Fibroblast of skin of back (primary cell): ENCODE measurements at places on chromosomes 13 and 19.
A peak's percentile ranks its signal among the peaks of the same experiment; 100 is the strongest.

- DNase-seq, result peak; percentile 62
These were observed 6.0 kb downstream of the SSC5D start for GRCh38 chr19:55494172-55494761.

DNA sequence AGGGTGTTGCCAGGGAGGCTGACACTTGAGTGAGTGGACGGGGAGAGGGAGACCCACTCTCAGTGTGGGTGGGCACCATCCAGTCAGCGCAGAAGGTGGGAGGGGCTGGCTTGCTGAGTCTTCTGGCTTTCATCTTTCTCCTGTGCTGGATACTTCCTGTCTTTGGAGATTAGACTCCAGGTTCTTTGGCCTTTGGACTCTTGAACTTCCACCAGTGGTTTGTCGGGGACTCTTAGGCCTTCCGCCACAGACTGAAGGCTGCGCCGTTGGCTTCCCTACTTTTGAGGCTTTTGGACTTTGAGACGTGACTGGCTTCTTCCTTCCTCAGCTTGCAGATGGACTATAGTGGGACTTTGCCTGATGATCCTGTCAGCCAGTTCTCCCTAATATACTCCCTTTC lies 4.3 kb upstream of the LENG8 start:
- DNase-seq, result no peak

GRCh38 chr19:40663695-40664692 lies 26.5 kb downstream of the NUMBL start:
- peak; percentile 50 for DNase-seq

DNA sequence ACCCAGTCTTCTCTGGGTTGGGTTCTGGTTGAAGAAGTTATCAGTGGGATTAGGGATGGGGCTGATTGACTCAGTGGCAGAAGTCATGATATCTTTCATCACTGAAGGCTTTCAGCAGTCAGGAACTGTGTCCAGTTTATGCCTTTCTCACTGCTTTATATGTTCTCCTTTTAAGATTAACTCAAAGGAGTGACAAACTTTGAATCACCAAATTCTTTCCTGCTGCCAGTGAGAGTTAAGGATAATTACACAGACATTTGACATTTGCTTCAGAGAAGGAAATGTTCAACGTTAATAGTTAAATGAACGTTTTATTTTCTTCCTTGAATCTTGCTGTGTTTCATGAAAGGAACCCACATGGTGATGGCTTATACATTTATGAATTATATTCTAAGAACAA lies 41.0 kb upstream of the CNMD start:
- DNase-seq, result no peak

DNA sequence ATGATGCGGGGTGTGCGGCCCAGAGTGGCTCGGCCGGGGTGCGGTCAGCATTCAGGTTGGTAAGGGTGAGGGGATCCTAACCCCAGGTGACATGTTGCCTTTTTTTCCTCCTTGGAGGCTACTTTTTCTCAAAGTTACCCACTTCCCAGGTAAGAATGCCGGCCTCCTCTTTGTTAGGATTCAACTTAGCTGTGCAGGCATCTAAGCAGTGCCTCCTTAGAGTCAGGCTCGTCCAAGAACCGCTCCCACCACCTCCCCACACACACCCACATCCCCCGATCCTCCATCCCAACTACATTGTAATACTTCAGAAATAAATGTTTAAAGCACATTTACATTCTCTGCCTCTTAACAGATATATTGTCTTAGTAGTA lies 733 bp upstream of the ENOX1 start:
- no peak for DNase-seq

DNA sequence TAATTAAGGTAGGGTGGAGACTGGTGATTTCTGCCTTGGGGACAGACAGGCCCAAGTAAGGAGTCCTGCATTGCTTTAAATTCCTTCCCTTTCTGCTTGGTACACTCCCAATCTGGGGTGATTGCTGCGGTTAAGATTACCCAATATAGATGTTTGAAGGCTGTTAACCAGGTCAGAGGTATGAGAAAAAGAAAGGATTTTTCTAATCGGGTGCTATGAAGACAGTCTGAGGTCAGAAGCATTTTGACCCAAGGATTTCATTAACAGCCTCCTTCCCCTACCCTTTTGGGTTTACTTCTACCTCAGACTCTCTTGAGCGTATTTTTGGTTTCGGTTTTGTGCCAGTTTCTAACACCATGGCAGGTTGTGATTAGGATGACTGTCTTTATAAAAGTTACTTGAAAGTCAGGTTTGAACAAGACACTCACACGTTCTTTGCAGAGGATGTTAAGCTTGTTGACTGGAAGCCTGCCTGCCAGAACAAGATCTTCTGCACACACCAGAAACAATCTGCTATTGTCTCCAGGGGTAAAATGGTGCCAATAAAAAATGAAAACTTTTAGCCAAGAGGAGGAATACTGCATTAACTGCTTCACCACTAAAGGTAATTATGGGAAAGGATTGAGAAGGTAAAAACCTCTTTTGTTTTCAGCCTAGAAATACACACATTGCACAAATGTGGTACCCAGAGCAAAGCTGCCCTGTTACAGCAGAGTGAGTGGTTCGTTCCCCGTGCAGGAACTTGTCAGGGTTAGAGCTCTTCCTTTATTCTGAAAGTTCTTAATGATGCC lies 108.8 kb downstream of the NDFIP2 start:
- DNase-seq, result no peak

DNA sequence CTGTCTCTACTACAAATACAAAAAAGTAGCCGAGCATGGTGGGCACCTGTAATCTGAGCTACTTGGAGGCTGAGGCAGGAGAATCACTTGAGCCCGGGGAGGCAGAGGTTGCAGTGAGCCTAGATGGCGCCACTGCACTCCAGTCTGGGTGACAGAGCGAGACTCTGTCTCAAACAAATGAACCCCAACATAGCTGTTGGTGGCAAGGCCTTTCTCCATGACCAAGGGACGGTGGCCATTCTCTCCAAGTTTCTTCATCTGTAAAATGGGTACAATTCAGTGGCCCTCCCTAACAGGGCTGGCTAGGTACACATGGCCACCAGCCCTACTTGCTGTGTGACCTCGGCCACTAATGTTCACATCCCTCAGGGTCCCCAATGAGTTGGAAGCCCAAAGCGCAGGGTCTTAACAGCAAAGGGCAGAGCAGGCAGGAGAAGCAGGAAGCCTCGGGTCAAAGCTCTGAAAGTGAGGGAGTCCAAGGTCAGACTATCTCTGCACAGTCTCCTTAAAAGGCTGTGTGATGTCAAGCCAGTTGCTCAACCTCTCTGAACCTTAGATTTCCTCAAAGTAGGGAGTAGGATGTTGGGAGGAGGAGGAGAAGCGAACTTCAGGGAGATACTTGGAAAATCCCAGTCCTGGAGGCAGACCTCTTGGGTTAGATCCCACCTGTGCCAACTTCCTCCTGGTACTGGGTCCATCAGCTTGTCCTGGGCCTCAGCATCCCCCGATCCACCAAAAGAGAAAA lies 2.7 kb downstream of the JUND start:
- no peak for DNase-seq

DNA sequence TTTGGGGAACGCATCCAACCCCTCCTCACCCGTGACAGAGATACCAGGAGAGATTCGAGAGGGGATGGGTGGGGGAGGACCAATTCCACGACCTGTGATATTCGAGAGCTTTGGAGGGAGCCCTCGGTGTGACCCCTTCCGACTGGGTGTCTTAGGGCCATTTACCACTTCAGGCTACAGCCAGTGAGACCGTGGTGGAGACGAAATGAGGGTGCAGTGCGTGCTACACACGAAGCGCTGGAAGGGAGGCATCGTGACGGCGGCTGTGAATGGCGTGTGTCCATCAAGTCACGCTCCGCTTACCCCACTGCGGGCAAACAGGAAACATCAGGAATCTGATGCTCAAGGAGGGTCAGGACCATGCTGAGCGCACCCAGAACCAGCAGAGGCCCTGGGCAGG lies 10.4 kb downstream of the CTU1 start:
- no peak for DNase-seq

DNA sequence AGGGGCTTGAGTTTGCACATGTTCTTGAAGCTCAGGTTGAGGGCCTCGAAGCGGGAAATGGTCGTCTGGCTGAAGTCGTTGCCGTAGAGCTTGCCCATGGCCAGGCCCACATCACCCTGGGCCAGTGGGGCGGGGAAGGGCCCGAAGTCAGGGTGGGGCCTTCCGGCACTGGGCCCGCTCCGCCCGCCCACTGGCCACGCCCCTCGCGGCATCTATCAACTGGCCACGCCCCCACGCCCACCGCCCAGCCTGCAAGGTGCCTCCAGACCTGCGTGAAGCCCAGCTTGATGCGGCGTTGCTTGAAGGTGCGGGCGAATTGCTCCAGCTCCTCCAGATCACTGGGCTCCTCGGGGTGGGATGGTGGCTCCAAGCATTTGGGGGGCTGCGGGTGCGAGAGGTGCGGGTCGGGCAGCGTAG lies 19.9 kb downstream of the ZNF574 start:
- DNase-seq, result no peak

- peak; percentile 48 for DNase-seq
These were observed 740.5 kb downstream of the PCDH9 start for GRCh38 chr13:66489586-66489985.

DNA sequence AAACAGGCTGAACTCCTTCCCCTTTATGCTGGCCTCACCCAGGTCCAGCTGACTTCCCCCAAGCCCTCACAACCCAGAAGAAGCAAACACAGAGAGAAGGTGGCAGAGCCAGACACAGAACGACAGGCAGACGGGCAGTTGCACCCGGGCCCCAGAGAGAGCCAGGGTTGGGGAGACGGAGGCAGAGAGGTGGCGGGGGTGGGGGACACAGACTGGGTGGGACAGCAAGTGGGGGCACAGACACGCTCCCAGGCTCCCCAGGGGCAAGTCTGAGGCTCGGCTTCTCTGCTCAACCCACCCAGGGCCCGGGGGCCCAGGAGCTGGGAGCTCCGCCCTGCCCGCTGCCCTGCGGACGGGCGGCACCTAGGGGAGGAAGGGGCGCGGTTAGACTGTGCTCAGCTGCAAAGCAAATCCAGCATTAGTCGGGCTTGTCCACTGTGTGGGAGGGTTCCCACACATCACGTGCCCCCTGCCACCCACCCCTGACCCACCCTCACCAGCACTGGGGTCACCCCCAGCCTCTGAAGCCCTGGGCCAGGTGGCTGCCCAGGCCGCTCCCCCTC lies 31.3 kb upstream of the ASF1B start:
- no peak for DNase-seq

GRCh38 chr13:46881621-46882020 lies 15.2 kb downstream of the HTR2A start:
- DNase-seq, result peak; percentile 35

DNA sequence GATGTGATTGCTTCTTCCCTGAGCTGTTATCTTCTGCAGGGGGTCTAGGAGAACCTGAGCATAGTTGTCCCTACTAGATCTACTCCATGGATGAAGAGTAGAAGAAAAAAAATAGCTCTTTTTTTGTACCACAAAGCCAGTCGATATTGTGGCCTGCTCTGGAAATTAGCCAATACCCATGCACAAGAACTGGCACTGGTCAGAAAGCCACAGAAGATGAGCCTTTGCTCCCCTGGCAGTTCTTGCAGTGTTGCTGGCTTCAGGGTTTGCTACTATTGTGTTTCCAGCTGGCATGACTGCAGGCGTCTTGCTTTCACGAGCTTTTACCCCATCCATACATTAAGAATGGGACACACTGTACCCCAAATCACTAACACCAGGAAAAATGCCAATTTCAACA lies 547.7 kb upstream of the KLF12 start:
- DNase-seq, result no peak
